Cortex of kidney (tissue), 1 donor: ENCODE measurements at places on chromosomes 5 and 9.

GRCh38 chr9:37920471-37921167 lies 16.7 kb upstream of the SLC25A51 start:
- no peak for DNase-seq

DNA sequence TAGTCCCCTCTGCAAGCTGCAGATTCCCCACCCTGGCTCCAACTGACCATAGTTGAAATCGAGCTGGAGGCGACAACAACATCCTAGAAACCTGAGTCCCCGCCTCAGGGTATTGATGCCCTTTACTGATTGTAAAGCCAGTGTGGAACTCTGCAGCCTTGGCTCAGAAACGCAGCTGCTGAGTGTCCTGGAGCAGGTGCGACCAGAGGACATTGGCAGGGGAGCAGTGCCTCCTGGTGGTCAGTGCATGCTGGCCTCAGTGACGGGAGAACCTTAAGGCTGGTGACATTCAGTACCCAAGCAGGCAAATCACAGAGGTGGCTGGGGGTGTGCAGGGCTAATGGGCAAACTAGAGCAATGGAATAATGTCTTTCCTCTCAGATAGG lies 20.4 kb upstream of the ZNF354B start:
- DNase-seq: no peak

GRCh38 chr9:123631862-123632261 lies 275.9 kb downstream of the CRB2 start:
- no peak for DNase-seq

DNA sequence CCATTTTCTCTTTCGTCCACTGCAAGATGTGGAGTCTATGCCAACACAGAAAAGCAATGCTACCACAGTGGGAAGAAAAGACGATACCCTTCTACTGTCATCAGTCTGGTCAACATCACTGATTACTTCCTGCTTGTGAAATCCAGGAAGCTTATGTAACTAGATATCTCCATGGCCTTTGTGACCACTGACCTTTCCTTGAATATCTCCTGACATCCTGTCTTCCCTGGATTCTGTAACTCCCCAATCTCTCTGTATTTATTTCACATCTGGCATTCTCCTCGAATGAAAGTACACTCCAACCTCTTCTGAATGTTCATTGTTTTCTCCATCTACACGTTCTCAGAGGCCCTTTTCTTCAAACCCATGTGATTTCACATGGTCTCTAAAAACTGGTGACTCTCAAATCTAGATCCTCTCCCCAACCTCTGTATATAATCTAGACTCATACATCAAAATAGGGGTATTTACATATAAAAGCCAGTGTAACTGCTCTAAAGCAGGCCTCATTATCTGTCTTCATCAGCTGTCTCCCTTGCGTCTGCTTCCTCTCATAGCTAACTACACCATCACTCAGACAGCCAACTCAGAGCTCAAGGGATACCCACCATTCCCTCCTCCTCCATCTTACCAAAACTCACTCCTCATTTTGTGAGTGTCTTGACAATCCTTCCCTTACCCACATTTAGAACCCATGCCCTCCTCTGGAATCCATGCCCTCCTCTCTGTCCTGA lies 156.8 kb downstream of the SEMA5A start:
- no peak for DNase-seq

GRCh38 chr5:38258319-38259061 lies at the start of gene EGFLAM:
Gene EGFLAM, plus strand, starts transcription at chr5:38258559. Its CDS starts 196 bp downstream, at chr5:38258755.
- no peak for DNase-seq

GRCh38 chr5:117954331-117954730 lies 1034.0 kb downstream of the DTWD2 start:
- no peak for DNase-seq

GRCh38 chr9:120066315-120066714 lies 513.7 kb downstream of the CDK5RAP2 start:
- no peak for DNase-seq

DNA sequence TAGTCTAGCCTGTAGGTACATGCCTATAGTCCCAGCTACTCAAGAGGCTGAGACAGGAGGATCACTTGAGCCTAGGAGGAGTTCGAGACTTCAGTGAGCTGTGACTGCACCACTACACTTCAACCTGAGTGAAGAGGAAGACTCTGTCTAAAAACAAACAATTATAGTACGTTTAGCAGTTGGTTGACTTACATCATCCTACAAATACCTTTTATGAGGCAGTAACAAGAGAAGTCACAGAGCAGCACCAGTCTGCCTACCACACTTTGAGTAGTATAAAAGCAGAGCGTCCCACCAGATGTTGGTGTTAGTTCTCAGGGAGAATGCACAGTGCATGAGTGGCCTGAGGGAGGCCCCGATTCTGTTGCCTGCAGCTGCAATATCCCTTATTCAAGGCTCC lies 16.1 kb downstream of the ZFR start:
- DNase-seq: no peak

GRCh38 chr9:99406939-99407338 lies 184.9 kb downstream of the SEC61B start:
- DNase-seq: no peak

DNA sequence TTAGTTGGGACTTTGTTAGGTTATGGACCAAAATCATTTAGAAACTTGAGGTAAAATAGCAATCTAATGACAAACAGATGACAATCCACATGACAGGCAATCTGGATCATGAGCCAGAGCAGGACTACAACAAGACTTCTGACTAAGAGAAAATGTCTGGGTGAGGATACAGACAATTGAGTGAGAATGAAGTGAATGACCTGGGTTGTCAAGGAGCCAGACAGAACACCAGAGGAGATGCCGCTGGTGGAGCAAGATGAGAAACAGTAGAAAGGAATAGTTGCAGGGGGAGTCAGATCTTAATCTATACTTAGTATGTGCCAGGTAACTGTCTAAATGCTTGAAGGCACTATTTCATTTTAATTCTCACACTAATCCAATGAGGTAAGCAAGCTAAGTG lies 277.8 kb downstream of the PRELID2 start:
- DNase-seq: no peak

DNA sequence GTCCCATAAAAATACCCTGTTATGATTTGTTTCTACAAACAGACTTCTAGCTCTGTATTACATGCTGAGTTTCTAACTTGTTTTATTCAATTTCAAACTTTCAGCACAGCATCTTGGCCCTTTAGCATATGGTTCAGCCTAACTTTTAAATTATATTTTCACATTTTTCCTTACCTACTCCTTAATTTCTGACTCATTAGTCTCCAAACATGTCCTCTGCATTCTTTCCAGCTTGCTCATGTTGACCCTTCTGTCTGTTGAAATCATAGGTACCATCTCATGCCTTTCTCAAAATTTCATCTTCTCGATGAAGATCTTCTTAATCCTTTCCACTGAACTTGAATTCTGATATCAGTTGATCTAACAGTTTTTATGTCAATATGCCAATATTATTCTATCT lies 200.9 kb upstream of the RIOK2 start:
- DNase-seq: no peak

GRCh38 chr9:93686127-93686879 lies 109.9 kb downstream of the PHF2 start:
- DNase-seq: no peak

DNA sequence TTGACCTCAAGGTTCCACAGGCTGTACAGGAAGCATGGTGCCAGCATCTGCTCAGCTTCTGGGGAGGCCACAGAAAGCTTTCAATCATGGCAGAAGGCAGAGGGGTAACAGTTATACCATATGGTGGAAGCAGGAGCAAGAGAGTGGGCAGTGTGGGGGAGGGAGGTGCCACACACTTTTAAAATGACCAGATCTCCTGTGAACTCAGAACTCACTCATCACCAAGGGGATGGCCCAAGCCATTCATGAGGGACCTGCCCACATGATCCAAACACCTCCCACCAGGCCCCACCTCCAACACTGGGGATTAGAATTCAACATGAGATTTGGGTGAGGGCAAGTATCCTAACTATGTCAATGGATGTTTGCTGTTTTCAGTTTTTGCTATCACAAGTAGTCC lies 16.2 kb downstream of the CYFIP2 start:
- DNase-seq: no peak

- DNase-seq: no peak
Measured at GRCh38 chr5:32263684-32264083, 49.1 kb downstream of the MTMR12 start.

GRCh38 chr9:123267481-123268198 lies 746 bp downstream of the STRBP start:
- no peak for DNase-seq

DNA sequence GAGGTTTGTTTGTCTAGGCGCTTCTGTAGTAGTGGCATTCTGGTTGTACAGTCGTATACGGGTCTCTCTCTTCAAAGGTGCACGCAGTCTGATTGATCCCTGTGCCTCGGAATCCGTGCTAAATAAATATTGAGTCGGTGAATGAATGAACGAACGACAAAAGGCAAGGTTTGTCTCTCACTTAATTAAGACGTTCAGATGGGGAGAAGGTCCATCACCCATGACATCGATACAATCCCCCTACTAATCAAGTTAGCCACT lies 500 bp upstream of the CREBRF start:
- DNase-seq: no peak

GRCh38 chr5:38533286-38534155 lies 22.9 kb downstream of the LIFR start:
- DNase-seq: no peak

DNA sequence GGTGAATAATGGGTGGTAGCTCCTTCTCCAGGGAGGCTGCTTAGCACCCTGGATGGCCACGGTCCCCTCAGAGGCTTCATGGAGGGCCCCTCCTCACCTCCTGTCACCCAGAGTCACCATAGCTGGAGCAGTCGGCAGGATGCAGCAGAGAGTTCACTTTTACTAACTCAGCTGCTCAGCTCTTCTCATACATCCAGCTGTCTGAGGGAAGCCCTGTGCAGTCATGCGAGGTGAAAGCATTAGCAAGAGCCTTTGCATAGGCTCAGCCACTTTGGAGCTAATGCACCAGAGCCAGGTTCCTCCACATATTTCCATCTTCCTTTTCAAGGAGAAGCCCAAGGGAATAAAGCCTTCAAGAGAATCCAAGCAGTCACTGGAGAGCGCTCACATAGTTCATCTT lies 499.2 kb downstream of the BNC2 start:
- DNase-seq: no peak

GRCh38 chr5:107531308-107531707 lies 139.4 kb downstream of the EFNA5 start:
- no peak for DNase-seq
